ENCODE measurements at places on chromosomes 3 and 15.

GRCh38 chr3:141275032-141275422 lies 43.4 kb downstream of the PXYLP1 start:
- DNase-seq = no peak

DNA sequence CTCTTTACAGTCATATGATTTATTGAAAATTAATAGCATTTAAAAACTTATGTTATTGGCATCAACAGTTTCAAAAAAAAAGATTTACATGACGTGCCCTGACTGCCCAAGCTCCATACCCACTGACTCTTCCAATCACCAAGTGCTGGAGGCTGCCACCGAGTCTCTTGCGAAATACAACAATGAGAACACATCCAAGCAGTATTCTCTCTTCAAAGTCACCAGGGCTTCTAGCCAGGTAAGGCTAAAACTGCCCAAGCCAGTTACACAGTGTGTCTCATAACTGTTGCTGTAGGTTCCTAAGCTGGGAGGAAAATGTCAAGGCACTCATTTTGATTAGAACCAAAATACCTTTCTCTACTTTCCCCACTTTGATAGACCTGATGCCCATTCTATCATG lies 4.5 kb downstream of the FETUB start:
- DNase-seq = no peak

DNA sequence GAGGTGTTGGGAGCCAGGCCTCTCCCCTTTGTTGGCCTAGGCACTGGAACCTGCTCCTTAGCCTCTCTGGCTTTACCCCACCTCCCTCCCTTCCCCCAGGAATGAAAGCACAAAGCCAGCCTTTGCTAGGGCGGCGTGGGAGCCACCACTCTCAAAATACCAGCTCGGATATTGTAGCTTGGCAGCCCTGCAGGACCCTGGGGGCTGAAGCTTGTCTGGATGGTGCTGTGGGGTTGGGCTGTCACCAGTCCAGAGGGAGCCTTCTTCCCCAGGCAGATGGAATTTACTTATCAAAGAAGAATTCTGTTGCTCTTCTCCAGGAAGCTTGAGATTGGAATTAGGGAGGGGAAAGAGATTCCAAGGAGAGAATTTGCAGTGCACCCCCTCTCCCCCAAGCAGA lies 14.9 kb upstream of the GRM2 start:
- DNase-seq = no peak

- no peak for DNase-seq
Measured at GRCh38 chr15:94395640-94396039, 164.3 kb downstream of the MCTP2 start.

Data from stimulated activated CD8-positive, alpha-beta memory T cell treated with anti-CD3 and anti-CD28 coated beads, Interleukin-12 subunit alpha, Interleukin-12 subunit beta, amount 100 ng/mL, for 4 hours (primary cell).